Hematopoietic multipotent progenitor cell treated with erythropoietin and hydrocortisone succinate and interleukin-3 and kit ligand, for 17 days (in vitro differentiated cells): ENCODE measurements at places on chromosomes 3 and 15.

- DNase-seq: peak; percentile 79
Measured at GRCh38 chr3:63960048-63960711, 48.0 kb upstream of the SCAANT1 start.

DNA sequence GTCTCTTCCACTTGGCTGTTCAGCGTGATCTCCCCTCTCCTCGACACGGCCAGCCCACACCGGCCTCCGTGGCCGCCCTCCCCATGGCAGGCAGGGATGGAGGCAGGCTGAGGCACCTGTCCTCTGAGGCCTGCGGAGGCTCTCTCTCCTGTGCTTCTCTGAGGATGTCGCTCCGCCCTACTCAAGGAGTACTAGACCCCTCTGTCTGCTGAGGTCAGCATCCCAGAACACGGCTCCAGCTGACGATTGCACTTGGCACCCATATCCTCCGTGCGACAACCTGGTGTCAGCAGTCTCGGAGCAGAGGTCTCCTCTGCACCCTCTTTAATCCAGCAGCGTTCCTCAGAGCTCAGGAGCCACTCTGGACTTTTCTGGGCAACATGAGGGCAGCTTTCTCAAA lies 322.6 kb downstream of the OCA2 start:
- DNase-seq: no peak

GRCh38 chr3:46163556-46164041 lies 44.5 kb downstream of the CCR1 start:
- DNase-seq: no peak

- DNase-seq: no peak
Measured at GRCh38 chr3:170117134-170117533, 64.4 kb downstream of the PHC3 start.

- DNase-seq: no peak
Measured at GRCh38 chr15:72272997-72273352, 621 bp upstream of the PARP6 start.

DNA sequence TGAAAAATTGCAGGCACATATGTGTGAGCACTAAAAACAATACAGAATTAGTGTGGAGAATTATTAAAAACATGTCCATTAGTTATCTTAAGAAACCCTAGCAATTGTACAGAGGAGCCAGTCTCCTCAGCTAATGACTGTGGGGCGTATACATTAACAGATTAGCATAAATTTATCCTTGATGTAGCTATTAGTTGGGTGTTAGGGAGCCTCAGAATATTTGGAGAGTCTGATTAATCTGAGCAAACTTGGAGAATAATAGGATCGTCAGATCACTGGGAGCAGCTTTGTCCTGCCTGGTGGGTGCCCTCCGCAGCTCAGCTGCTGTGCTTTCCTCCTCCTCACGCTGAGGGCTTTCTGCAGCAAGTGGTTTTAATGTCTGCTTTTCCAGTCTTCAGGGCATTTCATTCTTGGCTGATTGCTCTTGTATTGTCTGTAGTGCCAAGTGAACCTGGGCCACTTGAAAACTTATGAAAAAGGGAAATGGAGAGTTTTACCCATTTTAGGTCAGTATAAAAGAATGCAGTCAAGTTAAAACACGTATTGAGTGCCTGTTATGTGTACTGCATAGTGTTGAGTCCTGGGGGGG lies 417.4 kb upstream of the SEMA6D start:
- no peak for DNase-seq

DNA sequence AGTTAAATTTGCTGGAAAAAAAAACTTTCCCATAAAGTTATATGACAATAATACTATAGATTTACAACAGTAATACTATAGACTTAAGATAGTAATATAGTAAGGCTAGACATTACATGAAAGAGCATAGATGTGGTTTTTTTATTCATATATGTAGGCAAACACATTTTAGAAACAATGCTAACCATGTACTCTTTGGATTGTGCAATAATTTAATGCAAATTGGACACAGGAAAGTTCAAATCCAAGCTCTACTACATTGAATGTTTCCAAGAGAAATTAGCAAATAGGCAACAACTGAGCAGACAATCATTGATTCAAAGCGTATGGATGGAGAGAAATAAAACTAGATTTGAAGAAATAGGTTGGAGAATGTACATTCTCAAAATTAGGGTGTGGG lies 469.2 kb downstream of the CNTN3 start:
- DNase-seq: no peak
